ENCODE measurements at places on chromosomes 1 and 21.

DNA sequence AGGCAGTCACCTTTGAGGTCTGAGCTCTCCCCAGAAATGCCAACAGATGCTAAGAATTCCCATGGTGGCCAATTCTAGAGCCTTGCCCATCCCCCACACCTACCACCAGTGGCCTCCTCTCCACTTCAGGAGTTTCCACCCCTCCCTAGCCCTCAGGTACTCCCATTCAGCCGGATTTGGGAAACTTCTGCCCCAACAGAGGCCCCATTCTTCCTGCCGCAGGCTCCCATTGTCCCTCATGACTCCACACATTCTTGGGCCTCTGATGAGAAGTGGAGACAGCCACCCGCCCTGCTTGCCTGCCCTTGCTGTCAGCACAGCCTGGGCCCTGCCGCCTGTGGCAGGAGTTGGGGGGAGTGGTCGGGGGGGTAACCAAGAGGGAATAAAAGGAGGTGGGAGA, 4.6 kb downstream of the BLACAT1 start:
- DNase-seq: no peak

DNA sequence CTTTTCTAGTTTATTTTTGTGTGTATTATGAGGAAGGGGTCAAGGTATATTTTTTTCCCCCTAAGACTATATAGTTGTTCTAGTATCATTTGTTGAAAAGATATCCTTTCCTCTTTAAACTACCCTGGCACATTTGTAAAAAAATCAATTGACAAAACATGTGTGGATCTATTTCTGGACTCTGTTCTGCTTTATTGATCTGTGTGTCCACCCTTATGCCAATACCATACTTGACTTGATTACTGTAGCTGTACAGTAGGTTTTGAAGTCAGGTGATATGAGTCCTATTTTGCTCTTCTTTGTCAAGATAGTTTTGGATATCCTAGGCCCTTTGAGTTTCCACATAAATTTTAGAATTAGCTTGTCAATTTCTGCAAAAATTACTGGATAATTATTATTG, 21.2 kb upstream of the SOX13 start:
- no peak for DNase-seq

- no peak for DNase-seq
Measured at GRCh38 chr1:107609808-107610207, 355.2 kb downstream of the VAV3 start.

GRCh38 chr21:42154237-42155044, 64.5 kb upstream of the ABCG1 start:
- no peak for DNase-seq

Measured in left ventricle myocardium inferior (tissue), 1 donor.